ENCODE measurements at places on chromosomes 11 and 22.

DNA sequence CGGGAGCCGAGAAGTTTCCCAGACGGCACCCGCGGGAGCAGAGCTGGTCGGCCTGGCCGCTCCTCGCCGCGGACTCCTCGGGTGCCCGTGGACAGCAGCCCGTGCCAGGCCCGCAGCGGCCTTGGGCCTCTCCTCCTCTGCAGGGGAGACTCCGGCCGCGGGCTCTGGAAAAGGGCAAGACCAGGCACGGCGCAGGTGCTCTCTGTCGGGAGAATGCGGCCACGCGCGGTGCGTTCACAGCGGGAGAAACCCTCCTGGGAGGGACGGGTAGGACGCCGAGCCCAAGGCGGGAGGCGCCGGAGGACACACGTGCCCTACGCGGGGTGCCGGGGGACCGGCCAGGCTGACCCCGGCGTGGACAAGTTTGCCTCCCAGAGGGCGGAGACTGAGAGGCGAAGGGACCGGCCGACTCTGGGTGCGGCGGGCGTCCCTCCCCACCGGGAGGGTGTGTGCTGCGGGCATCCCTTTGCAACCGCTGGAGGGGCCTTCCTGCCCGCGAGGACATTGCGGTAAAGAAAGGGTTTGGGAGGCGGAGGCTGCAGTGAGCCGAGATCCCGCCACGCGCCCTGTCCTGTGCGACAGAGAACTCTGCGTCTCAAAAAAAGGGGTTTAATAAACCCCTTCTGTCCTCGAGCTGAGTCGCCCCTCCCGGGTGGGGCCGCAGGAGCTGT is 2.3 kb downstream of the IFITM1 start:
- no peak for DNase-seq

- DNase-seq = no peak
Observed at GRCh38 chr11:77121096-77121640, 6.9 kb upstream of the MYO7A start.

DNA sequence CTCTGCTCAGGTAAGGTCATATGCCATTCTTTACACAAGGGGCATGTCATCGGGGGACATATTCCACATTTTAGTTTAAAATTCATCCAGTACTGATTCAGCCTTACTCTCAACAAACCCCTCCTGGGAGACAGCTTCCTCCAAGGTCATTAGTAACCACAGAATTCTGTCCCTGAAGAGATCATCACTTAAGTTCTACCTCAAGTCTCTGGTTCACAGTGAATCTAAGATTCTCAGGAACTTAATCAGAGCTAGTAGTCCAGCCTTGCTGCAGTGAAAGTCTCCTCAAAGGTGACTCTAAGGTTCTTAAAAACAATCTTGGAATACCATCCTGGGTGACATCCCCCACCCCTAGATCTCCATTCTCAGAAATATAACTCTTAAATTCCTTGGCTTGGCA is 18.9 kb upstream of the GDPD4 start:
- DNase-seq = no peak

- DNase-seq = no peak
Observed at GRCh38 chr22:50040717-50041116, 17.4 kb downstream of the TTLL8 start.

- peak; percentile 39 for DNase-seq
Observed at GRCh38 chr22:38412435-38413084, 42.4 kb downstream of the KCNJ4 start.

DNA sequence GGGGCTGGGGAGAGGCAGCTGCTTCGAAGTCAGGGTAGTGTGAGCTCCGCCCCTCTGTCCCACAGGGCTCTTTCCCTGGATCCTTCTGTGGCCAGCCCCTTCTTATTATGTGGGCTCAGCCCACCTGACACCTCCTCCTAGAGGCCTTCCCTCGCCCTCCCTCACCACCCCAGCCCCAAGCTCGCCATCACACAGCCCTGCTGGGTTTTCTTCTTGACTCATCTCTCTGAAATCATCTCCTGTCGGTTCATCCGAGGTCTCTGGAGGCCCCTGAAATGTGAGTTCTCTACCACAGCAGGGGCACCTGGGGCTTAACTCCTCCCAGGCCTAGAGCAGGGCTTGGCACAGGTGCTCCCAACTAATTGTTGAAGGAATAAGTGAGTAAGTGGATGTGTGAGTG is 65.2 kb downstream of the CACNA1I start:
- no peak for DNase-seq

DNA sequence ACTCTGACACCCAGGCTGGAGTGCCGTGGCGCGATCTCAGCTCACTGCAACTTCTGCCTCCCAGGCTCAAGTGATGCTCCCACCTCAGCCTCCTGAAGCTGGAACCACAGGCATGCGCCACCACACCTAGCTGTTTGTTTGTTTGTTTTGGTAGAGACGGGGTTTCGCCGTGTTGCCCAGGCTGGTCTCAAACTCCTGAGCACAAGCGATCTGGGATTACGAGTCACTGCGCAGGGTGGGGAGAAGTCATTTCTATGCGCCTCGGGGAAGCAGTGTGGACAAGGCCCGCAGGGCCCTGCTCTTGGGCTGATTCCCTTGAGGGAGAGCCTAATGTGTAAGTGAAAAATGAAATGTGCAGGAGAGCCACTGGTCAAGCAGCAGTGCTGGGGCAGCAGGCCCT is 19.6 kb upstream of the SEPTIN5 start:
- DNase-seq = no peak

DNA sequence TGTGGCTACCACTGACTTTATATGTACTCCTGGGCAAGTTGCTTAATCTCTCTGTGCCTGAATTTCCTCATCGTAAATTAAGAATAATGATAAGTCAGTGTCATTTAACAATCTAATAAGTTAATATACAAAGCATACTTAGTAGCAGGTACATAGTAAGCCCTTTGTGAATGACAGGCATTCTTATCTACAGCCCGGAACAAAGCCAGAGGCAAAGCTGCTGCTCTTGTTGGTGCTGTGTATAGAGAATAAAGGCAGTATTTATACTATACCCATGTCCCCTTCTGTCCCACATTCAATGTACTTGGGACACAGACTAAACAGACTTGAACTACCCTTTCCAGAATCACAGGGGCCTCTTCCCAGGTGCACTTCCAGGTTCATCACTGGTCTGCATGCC is 229.7 kb upstream of the NCAM1 start:
- no peak for DNase-seq

DNA sequence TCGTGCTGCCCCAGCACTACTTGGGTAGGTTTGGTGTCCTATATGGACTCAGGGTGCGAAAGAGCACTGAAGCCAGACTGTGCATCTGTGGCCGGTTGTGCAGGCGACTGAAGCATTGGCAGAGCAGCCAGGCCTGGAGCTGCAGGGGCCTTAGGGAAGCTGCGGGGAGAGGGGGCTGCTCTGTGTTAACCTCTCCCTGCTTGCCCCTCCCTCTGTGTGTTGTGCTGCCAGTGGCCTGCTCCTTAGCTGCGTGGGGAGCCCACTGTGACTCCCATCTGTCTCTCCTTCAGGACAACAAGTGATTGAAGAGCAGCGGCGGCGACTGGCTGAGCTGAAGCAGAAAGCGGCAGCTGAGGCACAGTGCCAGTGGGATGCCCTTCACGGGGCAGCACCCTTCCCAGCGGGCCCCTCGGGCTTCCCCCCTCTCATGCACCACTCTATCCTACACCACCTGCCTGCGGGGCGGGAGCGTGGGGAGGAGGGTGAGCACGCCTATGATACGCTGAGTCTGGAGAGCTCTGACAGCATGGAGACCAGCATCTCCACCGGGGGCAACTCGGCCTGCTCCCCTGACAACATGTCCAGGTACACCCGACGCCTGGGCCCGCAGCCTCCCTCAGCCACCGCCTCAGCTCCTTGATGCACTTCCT is 34.3 kb downstream of the TREH start:
- DNase-seq = no peak

DNA sequence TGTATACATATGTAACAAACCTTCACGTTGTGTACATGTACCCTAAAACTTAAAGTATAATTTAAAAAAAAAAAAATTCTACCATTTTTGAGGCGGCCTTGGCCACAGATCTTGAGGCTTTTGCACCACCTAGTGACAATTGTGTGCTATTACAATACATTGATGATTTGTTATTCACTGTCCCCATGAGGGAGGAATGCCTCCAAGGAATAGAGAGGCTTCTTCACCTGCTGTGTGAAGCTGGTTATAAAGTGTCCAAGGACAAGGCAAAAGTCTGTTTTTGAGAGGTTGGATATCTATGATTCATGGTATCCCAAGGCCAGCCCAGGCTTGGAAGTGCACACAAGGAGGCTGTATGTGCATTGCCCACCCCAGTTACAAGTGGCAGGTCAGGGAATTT is 30.7 kb downstream of the SLC22A25 start:
- DNase-seq = peak; percentile 27

DNA sequence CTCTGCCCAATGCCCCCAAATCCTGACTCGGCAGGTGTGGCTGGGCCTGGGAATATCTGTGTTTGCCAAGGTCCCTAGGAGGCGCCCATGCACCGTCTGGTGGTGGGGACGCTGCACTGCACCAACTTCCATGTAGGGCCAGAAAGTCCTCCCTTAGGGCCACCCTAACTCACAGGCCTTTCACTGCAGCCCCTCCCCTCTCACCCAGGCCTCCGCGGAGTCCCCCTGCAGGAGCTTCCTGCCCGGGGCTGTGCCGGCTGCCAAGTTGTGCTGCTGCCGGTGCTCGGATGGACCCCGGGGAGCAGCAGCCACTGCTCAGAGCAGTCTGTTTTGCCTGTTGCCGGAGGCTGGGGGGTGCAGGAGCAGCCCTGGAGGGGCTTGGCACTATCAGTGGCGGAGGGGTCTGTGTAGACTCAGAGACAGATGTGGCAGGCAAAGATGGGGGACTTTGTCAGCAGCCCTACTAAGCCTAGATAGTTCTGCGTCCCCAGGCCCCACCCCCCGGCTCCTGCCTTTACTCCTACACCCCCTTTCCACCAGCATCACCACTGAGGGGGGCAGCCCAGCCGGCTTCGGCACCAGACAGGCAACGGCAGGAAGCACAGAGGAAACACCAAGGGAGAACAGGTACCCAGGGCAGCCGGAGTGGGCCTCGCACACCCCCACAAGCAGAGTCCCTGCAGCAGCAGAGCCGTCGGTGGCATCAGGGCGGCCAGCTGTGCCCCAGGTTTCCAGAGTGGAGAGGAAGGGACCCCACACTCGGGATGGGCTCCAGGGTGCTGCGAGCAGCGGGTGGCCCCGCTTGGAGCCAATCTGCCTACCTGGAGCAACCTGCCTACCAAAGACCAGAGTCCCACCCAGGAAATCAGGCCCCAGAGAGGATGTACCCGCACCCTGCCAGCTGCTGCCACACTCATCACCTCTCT is 124.3 kb downstream of the TRIM29 start:
- DNase-seq = peak; percentile 47

DNA sequence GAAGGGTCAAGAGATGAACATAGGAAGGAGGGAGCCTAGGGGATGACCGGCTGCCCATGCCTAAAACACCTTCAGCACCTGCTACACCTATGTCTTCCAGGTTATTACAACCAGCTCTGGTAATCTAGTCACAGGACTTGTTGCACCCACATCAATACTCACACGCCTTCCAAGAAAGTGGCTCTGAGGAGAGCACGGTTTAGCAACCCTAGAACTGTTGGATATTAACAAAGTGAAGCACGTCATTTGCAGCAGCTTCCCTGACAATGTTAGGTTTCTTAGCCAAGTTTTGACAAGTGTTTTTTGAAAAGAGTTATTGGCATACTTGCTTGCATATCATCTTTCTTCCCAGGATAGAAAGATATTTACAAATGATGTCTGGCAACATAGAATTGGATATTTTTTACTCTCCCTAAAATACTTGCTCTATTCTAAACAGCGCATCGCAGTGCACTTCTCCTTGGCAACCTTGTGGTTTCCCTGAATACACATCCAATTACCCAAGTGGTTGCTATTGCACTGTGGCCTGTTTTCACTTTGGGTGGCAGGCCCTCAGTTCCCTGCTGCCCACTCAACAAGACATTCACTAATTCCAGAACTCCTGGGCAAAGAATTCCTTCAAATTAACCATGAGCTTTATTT is 94.3 kb upstream of the ARHGAP42 start:
- DNase-seq = no peak

DNA sequence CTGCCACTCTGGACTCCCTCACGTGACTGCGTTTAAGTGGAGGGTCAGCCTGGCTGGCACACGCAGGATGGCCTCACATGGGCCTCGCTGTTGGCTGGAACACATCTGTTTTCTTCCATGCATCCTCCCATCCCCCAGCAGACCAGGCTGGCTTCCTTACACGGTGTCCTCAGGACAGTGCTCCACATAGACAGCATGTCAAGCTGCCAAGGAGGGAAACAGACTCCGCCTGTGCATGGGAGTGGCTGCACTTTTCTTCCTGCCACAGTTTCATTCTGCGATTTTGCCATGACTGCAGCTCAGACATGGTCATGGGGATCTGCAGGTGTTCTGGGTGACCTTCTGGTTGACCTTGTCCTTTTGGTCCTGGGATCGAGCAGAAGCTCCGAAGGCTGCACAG is 344.2 kb downstream of the SHANK2 start:
- DNase-seq = no peak

- peak; percentile 48 for DNase-seq
Observed at GRCh38 chr11:17263769-17264168, 12.8 kb upstream of the NUCB2 start.

DNA sequence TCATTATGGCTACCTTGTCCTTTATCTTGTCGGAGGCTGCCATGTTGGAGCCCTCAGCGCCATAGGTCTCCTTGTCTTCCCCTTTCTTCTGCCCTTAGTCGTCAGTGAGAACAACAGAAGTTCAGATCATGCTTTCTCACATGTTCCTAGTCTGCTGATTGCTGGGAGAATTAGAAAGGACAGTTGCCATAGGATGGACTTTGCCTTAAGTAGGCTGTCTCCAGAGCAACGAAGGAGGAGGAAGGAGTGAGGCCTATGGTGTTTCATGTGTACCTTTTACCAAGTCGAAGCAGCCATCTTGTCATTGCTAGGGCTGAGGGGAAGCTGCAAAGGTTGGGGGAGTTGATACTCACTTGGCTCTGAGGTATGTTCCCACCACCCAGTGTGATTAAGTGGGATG is 62.6 kb downstream of the SYT13 start:
- no peak for DNase-seq

DNA sequence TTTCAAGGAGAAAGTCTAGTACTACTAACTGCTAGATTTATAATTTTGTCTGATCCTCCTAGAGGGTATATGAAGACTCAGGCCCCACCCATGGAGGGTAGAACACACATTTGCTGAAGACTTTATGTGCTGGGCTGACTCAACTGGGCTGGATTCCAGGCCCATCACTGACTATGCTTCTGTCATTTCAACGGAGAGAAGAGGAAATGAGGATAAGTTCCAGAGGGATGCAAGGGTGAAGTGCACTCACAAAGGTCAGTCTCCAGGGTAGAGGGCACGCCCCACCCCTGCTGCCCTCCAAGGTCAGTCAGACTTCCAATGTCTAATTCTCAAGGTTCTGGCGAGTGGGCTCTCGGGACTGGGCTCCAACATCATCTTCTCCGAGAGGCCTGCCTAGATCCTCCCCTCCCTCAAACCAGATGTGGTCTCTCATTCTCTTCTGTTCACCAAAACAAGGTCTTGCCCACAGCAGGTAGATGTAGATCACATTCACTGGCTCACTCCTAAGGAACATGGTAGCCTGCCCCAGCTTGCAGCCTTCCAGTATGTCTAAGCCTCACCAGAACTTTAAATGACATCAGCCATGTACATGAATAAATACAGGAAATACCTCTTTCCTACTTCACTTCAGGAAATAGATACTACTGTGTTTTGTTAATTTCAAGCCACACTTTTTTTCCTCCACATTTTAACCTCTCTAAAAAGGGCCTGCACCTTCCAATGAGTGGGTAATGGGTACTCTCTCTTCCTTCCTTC is 7.3 kb upstream of the C11orf86 start:
- DNase-seq = peak; percentile 73

GRCh38 chr11:113457784-113458183 is 17.4 kb downstream of the DRD2 start:
- DNase-seq = no peak

Measured in AG08395 (cell line).